ENCODE measurements at places on chromosomes 5 and 9.

DNA sequence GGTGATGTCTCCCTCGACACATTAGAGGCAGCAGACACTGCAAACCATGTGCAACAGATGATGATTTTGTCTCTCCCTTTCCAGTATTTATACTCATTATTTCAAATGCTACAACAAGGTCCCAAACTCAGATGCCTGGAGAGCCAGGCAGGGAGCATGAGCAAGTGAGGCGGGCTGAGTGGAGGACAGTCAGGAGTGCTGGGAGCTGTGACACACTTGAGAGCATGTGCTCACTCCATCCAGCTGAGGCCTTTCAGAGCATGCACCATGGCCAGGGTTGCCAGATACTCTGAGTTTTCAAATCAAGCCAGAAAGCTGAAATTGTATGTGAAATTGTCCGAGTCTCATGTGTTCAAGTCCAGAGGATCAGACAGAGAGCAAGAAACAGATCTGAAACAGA lies 55.8 kb upstream of the SLC2A8 start:
- DNase-seq, result no peak

DNA sequence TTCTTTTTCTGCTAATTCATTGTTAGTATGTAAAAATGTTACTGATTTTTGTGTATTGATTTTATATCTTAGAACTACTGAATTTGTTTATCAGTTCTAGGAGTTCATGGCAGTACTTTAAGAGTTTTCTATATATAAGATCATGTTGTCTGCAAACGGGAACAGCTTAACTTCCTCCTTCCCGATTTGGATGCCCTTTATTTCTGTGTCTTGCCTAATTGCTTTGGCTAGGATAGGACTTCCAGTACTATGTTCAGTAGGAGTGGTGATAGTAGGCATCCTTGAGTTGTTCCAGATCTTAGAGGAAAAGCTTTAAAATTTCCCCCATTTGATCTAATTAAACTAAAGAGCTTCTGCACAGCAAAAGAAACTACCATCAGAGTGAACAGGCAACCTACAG lies 20.1 kb downstream of the RCL1 start:
- no peak for DNase-seq

- no peak for DNase-seq
Observed at GRCh38 chr5:106737111-106737510, 933.6 kb downstream of the EFNA5 start.

DNA sequence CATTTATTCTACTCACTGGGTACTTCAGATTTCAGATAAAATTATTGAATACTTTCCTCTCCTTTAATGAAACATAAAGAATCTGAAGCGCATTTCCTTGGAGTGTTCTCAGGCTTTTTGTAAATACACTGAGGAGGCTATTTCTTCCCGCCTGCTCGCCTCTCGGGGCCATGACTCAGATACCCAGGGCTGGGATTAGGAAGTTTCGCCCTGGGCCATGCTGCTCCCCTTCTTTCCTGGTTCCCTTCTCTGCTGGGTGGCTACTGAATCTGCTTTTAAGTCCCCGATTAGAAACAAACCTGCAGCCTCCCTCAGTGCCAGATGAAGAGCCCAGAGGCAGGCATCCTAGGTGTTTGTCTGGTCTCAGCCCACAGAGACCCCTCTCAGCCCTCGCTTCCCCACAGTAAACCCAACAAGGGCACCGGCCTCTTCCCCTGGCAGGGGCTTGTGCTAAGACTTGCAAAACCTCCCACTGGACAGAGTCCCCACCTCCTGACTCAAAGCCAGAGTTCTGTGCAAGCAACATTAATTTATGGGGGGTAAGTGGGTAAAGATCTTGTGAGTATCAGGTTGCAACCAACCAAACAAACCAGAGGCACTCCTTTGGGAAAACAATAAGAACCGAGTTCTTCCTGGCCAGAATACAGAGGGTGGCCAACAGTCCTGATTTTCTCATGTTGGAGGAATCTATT lies 30.7 kb upstream of the IRX1 start:
- no peak for DNase-seq

DNA sequence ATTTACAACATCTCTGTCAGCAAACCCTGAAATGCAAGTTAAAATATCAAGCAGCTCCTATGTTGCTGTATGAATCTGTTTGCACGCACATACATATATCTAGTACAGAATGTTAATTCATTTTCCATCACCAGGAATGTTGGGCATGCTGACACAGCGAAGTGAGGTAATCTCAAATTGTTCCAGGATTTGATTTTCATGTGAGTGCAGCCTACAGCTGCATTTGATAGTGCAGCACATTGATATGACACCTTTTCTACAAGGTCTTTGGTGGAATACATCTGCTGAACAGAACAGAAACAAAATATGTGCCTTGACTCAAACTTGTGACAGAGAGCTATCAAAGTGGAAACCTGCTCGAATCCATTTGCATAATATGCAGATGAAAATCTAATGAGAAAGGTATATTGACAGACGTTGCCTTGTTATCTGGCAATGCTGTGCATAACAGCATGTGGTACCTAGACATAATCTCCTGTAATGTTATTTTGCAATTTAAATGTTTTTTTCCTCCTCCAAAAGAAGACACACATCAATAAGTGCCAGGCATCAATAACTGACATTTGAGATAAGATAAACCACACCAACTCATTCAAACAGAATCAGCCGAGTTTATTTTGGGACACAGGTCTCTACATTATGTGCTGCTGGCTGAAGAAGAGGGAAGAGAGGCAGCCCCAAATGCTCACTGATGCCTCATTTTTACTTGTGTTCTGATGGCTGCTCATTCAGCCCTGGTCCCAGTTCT lies 512.2 kb downstream of the ZNF608 start:
- DNase-seq, result peak; percentile 39

DNA sequence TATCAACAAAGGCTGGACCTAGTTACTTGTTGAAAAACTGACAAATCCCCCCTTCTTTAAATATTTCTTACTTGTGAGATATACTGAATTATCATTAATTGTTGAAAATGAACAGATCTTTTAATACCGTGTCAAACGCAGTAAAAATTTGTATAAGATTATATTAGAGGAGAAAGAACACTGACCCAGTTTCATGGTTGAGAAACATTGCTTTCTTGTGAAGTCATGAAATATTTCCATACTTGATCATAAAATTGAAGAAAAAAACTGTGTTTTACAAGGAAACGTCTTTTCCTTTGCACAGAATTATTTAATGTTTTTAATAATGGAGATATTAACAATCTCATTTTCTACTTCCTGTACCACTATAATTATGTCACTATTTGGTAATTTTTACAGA lies 45.8 kb downstream of the MOCS2 start:
- DNase-seq, result no peak

- no peak for DNase-seq
Observed at GRCh38 chr5:144040615-144041305, 129.7 kb downstream of the YIPF5 start.

- DNase-seq, result no peak
Observed at GRCh38 chr5:161863811-161864210, 15.9 kb downstream of the GABRA1 start.

GRCh38 chr5:14190194-14191164 lies 47.3 kb downstream of the TRIO start:
- peak; percentile 34 for DNase-seq

DNA sequence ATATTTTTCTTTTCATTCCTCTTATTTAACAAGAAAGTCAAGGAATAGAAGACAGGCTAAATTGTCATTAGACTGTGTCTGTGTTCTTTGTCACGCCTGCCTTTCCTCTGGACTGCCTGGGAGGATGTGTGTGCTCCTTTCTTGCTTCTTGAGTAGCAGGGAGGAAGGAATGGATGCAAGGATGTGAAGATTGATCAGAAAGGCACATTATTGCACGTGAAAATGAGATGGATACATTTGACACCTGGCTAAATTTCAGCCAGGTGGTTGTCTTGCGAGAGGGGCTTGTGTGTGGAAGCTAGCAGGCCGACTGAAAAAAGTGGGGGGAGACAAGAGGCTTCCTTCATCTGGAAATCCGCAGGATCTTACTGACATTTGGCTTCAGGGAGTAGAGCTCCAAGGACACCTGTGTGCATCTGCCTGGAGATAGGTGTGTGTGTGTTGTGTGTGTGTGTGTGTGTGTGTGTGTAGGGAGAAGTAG lies 200.1 kb downstream of the MEF2C start:
- no peak for DNase-seq

GRCh38 chr9:81825846-81826516 lies 102.2 kb upstream of the SPATA31D4 start:
- no peak for DNase-seq

DNA sequence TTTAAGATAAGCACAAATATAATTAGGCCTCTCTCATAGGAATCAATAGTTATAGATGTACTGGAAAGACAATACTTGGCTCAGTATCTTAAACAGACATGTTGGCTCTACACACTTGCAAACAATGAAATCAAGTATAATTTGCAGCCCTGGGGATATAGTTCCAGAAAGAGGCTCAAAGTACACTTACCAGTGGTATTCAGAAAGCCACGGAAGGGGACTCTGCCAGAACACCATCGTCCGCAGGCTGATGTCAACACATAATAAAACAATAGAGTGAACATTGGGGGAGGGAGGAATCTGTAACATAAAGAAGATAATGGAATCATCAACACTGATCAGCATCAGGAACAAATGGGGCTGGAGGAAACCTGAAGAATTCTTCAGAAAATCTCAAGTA lies 31.2 kb upstream of the EBF1 start:
- DNase-seq, result no peak

GRCh38 chr9:125932012-125932411 lies 184.8 kb downstream of the PBX3 start:
- peak; percentile 49 for DNase-seq

DNA sequence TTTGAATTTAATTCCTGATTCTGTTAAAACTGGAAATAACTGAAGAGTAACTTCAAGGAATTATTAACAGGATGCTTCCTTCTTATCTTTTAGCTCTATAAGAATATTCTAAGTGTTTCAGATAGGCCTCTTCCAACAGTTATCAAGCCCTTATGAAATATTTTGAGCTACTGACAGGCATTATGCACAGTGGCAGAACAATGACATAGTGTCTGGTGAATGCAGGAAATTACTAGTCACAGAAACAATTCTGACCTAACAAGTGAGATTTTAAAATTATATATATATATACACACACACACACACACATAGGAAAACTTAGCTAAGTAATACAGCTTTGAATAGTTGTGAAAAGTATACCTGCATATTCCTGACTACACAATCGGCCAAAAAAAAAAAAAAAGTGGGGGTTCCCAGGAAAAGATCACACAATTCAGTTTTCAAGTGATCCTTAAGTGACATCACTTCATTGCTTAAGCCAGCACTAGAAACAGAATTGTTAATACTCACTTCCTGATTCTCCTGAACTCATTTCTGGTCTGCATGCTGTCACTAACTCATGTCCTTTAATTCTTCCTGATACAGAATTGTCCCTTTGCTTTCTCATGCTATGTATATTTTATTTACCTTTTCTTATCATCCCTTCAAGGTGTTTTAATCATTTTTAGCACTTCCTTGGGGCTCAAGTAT lies 77.3 kb downstream of the SLC25A46 start:
- DNase-seq, result no peak

GRCh38 chr9:84301851-84302250 lies 38.7 kb downstream of the SLC28A3 start:
- no peak for DNase-seq

GRCh38 chr5:135008556-135008955 lies 25.5 kb downstream of the PITX1 start:
- no peak for DNase-seq

- no peak for DNase-seq
Observed at GRCh38 chr9:15206903-15207696, 99.9 kb downstream of the TTC39B start.

GRCh38 chr9:109956717-109957440 lies 176.9 kb downstream of the PALM2AKAP2 start:
- DNase-seq, result no peak

DNA sequence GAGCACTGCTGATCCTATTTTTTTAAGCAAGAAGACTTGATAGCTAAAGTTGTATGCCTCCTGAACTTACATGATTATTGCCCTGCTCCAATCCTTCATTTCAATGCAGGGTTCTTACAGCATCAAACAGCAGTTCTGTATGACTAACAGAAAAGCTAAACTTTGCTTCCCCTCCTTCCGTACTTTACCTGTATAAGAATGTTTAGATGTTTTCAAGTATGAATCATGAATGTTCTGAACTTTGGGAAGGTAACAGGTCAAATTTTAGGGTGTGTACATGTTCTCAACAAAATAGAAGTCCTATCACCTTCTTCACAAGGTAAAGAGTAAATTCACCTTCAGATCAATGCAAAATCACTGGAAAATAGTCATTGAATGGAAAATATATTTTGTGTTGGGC lies 972.6 kb upstream of the SEMA6A start:
- DNase-seq, result no peak

GRCh38 chr5:68369457-68370125 lies 154.0 kb downstream of the PIK3R1 start:
- no peak for DNase-seq

DNA sequence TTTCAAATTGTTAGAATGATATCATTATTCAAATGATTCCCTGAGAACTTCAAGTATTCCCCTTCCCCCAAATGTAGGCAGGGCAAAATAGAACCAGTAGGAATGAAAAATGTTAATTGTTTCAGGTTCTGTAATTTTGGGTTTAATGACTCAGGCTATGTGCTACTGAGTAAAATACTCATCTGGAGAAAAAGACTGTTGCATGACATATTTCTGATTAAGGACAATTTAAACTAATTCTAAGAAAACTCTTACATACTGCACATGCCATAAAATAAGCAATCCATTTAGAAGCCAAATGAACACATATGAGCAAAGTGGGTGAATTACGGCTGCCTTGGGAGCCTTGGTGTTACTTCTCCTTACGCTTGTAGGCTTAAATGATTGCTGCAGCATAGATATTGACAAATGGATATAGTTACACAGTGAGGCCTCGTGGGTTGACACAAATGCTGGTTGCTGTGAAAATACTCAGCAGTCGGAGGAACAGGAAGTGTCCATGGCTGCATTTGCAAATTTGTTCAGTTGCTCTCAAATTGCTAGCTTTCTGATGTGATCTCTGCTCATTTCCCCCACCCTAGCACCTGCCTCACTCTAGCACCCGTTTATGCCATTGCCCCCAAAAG lies 174.9 kb upstream of the DMAC1 start:
- DNase-seq, result peak; percentile 27

GRCh38 chr5:102858221-102858620 lies 103.1 kb downstream of the PAM start:
- DNase-seq, result no peak

DNA sequence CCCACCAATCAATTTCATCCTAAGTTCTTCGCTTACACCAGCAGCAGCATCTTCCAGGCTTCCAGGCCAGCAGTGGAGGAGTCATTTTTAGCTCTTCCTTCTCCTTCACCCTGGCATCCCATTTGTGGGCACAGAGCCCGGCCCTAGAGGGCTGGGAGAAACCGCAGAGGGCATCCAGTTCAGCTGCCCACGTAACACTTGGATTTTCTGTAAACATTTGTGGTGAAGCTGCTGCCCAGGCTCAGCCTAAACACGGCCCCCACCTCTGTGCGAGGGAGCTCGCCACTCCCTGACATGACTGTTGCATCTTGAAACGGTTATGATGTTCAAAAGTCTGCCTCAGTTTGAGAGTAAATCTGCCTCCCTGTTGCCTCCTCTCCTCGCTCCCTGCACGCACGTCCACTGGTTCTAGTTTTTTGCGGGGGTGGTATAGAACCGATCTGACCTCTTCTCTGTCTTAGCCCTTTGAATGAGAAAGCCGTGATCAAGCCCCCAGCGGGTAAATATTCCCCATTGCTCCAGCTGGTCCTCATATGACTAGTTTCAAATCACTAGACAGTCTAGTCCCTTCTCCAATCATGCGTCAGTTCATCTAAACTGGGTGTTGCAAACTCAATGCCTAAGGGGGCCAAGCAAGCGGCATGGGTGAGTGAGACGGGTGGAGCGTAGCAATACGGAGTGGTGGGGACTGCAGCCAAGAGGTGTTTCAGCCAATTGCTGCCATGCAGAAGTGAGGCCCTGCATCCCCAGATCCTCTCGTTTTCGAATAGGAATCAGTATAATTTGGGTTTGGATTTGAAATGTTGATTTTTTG lies 34.9 kb upstream of the N4BP3 start:
- DNase-seq, result peak; percentile 71

All from femur (tissue), 1 donor.